H7 (cell line): ENCODE measurements at places on chromosomes 2 and 18. TPM values are rescaled to one million over a fixed set of nuclear protein-coding genes. Genes with fewer than 3 reads are reported as not detected.

DNA sequence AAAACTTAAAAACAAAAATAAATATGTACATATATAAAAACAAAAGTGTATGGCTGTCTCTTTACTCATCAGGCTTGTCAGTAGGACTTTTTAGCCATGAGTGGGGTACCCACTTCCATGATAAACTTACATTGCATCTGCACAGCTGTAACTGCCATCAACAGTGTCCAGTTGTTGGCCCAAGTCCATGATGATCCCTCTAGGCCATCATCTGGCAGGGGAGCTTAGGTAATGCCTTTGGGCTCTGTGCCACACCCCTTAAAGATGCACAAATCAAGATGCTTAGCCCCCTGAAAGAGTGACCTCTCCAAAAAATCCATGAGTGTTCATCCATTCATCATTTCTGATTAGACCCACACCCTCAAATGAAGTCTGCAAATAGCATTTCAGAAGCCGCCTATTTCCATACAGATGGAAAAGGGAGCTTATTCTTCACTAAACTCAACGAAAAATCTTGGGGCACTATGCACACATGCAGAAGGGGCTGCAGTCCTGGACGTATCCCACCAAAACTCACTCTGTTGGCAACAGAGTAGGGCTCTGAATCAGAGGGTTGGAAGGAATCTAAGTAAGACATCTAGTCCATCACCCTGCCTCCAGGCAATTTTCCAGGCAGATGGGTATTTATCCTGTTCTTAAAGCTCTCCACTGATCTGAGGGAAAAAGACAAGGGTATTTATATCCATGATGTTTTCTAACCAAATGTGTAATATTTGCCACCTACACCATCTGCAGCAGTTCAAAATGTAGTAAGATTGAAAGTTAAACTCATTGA is 691.0 kb downstream of the ZEB2 start:
- DNase-seq = no peak

The PROKR1 gene
- total RNA-seq = 2.8 and 3.7 TPM in 2 replicates

DNA sequence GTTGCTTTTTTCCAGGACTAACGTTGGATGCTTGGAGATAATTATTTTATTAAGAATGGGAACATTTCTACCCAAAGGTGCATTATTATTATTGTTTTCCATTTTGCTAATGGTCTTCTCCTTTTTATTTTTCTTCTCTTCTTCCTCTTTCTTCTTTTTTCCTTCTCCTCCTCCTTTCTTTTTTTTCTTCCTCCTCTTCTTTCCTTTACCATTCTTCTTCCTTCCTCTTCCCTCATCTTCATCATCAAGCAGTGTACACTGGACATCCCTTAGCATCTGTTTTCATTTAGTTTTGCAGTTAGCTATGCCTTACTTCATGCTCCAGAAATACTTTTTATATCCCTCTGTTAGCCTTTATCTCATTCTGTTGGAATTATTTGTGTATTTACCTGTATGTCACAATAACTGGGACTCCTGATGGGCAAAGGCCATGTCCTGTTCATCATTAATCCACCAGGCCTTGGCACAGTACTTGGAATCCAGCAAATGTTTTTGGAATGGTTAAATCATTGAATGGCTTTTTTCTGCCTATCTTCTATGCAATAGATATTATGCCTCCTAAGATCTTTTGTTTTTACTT is 162.7 kb downstream of the CAMKMT start:
- no peak for DNase-seq

DNA sequence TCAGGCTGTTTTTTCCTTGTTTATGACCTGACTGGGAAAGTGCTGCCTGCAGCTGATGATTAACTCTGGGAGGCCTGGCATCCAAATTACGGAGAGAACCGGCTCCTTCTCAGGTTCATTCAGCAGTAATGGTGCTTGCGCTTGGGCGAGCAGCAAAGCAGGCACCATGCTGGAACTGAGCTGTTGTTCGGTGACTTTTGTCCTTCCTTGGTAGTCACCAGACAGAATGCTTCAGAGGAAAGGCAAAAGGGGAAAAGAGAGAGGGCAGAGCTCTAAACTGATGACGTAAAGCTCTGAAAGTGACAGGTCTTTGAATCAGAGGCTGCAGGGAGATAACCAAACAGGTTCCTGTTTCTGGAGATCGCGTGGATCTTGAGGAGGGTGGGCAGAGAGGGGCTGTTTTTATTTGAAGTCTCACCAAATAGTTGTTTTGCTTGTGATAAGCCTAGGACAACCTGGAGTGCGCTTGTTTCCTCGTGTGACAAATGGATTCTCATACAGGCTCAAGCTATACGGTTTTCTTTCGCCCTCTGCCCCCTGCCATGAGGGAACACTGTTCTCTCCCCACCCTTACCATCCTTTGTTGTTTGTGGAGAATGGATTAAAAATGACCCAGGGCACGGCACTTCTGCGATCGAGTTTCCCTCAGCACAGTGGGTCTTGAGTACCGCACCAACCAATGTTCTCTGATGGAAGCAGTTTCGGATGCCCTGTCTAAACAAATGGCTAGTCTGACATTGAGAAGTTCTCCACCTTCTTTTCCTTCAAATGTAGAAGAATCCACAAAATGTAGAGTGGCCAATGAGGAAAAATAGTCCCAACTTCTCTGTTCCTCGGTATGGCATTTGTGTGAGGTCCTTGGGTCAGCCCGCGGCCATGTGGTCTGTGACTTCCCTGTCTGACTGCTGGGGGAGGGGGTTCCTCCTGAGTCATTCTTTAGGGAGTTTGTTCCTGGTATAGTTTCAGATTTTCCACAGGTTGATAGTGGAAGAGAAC is 1.3 kb downstream of the RASGRP3 start:
- DNase-seq = no peak

- no peak for DNase-seq
Observed at GRCh38 chr2:39359453-39360038, 77.5 kb downstream of the MAP4K3 start.

- DNase-seq = no peak
Observed at GRCh38 chr2:64727013-64727767, 73.5 kb upstream of the SERTAD2 start.

The OBSL1 gene
- 155 and 158 TPM in 2 replicates for total RNA-seq
